ENCODE measurements at places on chromosomes 3 and 15. TPM values are rescaled to one million over a fixed set of nuclear protein-coding genes. Genes with fewer than 3 reads are reported as not detected.

GRCh38 chr3:129004639-129005295 lies 3.7 kb downstream of the EFCC1 start:
- no peak for DNase-seq

The PLA2G4B gene
- total RNA-seq, result 5.8 TPM

- DNase-seq, result no peak
Measured at GRCh38 chr3:160953686-160954085, 151.5 kb downstream of the B3GALNT1 start.

DNA sequence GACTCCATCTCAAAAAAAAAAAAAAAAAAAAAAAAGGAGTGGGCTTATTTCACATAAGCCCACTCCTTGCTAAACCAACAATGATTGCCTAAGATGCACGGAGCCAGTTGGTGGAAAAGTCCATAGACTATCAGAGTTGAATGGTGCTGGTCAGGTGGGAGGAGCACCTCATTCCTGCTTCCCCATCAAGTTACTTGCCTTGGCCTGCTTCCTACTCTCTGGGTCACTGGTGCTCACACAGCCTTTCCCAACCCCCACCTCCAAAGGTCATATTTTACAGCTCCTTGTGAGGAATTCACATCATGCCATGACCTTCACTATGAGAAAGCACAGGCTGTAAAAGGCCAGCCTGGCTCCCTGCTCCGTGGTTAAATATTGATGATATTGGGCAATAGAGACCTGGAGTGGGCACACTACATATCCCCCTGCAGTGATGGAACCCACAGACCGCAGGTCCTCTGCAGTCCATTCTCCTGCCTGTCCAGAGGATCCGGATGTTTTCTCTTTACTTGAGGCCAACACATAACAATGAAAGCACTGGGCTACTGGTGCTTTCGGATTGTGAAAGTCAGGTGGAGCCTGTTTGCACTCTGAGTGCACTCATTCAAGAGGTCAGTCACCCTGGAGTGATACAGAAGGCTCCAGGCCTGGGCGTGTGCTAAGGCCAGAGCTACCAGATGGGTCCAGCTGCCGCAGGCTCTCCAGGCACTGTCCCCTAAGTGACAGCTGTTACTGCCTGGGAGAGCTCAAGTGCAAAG lies at the start of gene SLC51B:
Gene SLC51B (plus strand): TSS at position 664 of the 758 bp plus-strand sequence. CDS start 4,618 bp downstream, outside the sequence.
- DNase-seq, result no peak

The PIK3CB gene
- 37.9 TPM for total RNA-seq

GRCh38 chr3:174533286-174533685 lies 325.8 kb upstream of the NAALADL2 start:
- DNase-seq, result no peak

DNA sequence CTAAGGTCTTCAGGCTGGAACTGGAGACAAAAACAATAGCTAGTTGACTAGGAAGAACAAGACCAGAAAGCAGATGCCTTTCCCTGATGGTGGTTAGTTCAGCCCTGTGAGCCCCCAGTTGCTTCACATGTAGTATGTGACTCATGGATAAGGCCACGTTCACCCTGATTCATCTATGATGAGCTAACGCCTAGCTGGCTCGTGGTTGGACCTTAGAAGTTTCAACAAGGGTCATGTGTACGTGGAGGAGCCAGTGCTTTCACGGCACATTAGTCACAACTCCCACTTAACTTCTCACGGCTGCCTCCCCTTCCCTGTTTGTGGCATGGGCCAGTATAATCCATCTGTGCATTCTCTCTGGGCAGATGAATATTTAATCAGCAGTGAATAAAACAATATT lies 20.6 kb downstream of the COL8A1 start:
- DNase-seq, result no peak

GRCh38 chr15:74258456-74259291 lies 22.5 kb downstream of the CCDC33 start:
- no peak for DNase-seq

The MYL3 gene
- total RNA-seq, result 12.1 TPM

The BFSP2 gene
- total RNA-seq, result not detected

GRCh38 chr3:41893977-41894376 lies 67.9 kb downstream of the ULK4 start:
- no peak for DNase-seq

The ST6GAL1 gene
- 247 TPM for total RNA-seq
